Midbrain (tissue), 1 donor: ENCODE measurements at places on chromosomes 5 and 9.

DNA sequence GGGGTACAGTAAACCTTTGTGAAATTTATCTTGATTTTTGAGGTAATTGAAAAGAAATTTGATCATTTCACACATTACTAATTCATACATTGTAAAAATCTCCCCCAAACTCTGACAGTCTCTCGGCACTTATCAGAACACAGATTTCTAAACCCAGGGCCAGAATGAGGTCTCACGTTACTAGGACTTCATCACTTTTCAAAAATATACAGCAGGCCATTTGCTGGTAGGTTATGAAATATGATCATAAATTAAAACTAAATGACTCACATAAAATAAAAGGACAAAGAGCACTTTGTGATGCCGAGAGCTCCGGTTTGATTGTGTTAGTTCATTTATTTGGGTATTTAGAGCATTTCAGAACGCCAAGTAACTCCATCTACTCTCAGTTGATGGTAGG lies 17.0 kb downstream of the MSX2 start:
- DNase-seq: no peak

DNA sequence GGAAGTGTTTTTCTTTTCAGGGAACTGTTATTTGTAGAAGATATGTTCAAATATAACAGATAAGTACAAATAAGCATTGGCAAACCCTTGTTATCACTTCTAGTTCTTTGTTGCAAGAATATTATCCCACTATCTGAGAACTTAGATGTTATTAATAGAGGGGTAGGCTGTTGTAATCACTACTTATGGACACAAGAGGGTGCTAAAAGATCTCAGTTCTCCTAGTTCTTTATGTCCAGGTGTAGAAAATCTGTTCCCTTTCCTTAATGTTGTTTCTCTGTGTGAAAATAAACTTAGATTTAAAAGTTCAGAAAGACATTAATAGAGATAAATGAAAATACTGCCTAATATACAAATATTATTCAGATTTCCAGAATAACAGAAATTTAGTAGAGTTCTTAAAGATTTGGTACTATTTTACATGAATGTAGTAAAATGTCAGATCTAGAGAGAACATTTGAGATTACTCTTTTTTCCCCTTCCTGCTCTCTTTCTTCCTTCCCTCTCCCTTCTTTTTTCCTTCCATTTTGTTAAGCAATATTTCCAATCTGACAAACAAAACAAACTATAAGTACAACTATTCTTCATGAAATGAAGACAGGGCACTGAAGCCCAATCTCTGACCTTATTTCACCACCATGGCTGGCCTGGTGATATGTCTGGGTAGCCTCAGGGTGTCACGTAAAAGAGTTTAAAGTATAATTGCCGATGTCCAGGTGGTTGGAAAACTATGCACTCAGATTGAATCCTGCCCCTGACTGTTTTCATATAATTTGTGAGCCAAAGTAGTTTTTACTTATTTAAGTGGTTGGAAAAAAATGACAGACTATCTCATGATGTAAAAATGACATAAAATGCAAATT lies 43.6 kb upstream of the C5orf46 start:
- peak; percentile 56 for DNase-seq

DNA sequence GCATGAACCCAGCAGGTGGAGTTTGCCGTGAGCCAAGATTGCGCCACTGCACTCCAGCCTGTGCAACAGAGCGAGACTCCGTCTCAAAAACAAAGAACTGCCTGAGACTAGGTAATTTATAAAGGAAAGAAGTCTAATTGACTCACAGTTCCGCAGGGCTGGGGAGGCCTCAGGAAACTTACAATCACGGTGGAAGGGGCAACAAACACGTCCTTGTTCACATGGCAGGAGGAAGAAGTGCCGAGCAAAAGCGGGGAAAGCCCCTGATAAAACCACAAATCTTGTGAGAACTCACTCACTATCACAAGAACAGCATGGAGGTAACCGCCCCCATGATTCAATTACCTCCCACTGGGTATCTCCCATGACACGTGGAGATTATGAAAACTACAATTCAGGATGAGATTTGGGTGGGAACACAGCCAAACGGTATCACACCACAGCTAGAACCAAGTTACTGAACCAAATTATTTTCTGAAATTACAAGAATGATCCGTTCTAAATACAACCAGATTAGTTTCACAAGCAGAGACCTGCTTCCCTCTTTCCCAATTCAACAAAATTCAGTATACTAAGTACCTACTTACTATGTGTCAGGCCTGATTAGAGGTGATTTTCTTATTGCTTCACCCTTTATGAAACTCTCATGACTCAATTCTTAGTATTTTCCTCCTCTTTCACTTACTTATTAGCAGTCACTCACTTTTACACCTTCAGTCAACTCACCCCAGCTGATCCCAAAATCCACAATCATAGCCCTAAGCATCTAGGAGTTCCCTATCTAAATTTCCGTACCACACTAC lies 8.4 kb downstream of the UBTD2 start:
- DNase-seq: no peak

GRCh38 chr5:176534640-176535039 lies 2.6 kb downstream of the RNF44 start:
- no peak for DNase-seq

DNA sequence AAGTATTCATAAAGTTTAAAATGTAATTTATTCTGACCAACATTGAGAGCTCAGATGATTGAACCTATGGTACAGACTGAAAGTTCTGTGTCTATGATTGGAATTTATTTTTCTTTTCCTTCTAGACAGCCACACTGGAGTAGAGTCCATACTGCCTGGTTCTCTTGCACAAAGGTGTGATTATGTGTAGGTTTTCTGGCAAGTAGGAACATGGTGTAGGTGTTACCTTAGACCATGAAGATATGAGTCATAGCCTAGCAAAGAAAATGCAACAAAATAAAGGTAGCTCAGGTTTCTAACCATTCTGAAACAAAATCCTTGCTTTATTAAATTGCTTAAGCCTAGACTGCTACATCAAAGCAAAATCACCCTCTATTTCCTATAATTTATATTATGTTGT lies 143.4 kb downstream of the CDH12 start:
- no peak for DNase-seq

- DNase-seq: no peak
Observed at GRCh38 chr5:73797132-73797510, 171.1 kb downstream of the ARHGEF28 start.

GRCh38 chr5:82798676-82799075 lies 278.5 kb downstream of the TMEM167A start:
- no peak for DNase-seq

DNA sequence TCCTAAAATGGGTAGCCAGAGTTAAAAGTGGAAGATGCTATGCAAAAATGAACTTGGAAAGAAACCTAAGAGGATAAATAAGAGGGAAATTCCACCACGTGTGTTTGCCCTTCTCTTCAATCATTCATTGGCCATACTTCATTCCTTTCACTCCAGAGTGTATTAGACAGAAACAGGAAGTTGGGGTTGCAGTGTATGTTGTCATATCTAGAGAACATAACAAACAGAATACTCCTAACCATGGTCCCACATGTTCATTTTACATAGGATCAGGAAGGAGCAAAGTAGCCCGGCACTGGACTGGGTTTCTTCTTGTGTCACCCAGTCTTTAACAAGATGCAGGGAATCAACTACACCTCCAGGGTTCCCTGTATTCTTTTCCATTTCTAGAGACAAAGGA lies 7.6 kb upstream of the GPBP1 start:
- no peak for DNase-seq
